ENCODE measurements at places on chromosomes 7 and 10.

DNA sequence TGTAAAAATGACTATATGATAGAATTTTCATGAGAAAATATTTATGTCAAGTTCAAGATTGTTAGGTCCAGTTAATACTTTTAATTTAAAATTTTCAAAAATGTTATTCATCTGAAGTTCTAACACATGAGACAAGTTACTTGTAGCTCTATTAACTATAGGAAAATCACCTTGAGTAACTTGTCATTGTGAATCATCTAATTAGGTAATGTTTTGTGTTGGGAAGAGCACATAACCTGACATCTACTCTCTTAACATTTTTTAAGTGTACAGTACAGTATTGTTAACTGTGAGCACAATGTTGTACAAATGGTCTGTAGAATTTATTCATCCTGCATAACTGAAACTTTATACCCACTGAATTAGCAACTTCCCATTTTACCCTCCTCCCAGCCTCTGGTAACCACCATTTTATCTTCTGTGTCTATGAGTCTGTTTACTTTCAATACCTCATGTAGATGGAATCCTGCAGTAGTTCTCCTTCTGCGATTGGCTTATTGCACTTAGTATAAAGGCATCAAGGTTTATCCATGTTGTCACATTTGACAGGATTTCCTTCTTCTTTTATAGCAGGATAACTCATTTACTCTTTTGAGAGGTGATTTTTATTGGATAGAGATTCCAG lies 54.6 kb downstream of the ARL4A start:
- DNase-seq = no peak

DNA sequence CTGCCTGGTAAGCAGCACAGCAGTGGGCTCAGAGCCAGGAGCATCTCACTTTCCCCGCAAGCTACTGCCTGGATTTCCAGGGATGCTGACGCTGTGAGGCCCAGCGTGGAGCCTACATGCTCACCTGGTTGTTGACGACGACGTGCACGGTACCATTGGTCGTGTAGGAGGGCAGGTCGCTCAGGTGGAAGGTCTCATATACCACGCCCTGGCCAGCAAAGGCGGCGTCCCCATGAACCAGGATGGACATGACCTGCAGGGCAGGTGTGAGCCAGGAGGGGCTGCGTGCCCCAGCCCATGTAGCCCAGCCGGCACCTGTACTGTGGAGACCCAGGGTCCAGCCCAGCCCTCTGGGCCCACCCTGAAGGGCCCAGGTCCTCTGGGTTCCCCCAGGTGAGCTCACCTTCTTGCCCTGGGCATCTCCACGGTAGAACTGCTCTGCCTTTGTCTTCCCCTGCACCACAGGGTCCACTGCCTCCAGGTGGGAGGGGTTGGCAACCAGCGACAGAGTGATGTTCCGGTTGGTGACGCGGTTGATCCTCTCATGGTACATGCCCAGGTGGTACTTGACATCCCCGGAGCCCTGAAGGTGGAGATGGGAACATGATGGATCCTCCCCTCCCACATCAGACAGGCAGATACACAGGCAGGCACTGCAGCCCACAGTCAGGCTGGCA lies 15.4 kb downstream of the OGDHL start:
- DNase-seq = no peak

DNA sequence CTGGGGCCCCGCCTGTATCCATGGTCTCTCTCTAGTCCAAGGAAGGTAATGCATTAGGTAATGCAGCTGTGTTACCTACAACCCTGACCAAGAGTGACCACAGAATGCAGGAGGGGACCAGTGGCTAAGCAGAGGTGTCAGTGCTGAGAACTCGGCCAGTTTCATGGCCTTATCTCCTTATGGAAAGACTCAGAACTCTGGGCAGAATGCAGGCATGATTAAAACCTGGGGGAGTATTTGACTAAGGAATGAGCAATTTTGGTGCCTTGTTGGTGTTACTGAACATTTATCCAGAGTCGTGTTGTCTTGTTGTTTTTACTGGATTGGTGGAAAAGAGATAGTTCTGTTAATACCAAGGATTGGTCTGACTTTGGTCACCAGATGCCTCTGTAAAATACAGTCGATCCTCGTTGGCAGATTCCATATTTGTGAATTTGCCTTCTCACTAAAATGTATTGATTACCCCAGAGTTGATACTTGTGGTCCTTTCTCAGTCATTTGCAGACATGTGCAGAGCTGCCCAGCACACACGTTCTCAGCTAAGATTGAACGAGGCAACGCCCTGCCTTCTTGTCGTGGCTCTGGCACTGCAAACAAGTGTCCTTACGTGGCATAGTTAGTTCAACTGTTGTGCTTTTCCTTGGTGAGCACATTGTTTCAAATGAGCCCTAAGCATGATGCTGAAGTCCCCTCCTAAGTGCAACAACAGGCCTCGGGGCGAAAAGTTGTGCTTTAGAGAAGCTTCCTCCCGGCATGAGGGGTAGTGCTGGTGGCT lies 135.7 kb upstream of the BTBD16 start:
- DNase-seq = no peak

DNA sequence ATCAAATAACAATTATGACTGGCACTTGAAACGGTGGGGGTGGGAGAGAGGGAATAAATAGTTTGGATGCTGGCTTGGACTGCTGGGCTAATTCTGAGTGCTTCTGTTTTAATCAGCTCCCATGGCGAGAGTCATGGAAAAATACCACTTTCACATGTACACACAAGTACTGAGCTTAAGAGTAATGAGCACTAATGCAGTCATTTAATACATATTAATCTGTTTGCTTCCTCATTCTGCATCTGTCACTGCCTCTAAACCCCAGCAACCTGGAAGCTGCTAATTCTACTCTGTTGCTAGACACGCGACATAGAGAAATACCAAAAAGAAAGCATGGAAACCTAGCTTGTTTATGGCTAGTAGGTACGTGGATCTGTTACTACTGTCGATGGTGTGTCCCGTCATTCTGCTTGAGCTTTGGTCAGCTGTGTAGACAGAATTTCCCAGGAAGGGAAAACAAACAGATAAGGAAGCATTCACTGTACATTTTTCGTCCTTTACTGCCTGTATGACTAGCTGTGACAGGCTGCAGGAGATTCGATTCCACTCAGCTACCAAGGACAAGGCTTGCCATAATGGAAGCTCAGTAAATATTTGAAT lies 238.8 kb downstream of the BAMBI start:
- no peak for DNase-seq

GRCh38 chr10:42743697-42744096 lies 38.9 kb upstream of the BMS1 start:
- no peak for DNase-seq

DNA sequence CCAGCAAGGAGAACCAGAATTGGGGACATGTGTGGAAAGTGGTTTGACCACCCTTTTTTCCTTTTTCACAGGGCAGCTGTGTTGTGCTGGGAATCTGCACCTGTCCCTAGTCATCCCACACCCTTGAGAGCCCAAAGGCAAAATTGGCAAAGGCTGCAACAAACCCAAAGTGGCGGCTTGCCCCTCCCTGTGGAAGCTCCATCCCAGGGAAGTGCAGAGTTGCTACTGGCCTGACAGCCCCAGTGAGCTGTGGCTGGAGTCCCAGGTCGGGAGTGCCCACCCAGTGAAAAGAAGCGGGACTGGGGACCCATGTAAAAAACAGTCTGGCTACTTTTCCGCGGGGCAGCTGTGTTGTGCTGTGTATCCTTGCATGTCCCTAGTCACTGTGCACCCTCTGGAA lies 109.1 kb upstream of the GRM3 start:
- no peak for DNase-seq

DNA sequence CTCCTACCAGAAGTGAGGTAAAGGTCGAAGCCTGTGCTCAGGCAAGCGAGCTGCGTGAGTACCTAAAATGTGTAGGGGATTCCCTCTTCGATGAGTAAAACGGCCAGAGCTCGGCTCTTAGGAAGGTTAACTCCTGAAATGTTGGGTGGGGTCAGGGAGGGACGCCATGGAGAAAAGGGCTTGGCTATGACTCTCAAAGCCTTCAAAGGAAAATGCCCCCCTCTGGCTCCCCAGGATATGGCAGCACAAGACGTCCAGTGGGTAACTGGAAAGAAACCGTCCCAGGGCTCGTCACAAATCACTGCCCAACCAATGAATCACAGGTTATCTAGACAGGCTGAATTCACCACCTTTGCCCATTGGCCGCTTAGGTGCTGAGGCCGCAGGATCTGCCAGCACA lies 58.0 kb downstream of the CALML3 start:
- no peak for DNase-seq

DNA sequence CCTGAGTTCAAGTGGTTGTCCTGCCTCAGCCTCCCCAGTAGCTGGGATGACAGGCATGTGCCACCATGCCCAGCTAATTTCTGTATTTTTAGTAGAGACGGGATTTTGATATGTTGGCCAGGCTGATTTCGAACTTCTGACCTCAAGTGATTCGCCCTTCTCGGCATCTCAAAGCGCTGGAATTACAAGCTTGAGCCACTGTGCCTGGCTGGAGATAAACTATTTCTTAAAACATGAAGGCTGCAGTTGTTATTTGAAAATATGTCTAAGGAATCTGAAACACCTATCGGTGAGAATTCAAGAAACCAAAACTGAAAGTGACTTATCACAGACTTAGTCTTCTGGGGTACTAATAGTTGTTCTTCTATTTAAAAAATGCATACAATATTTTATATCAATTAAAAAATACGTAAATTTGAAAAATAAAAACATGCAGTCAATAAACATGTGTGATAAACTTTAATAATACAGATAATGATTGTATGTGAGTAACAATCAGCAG lies 176.9 kb upstream of the PRSS58 start:
- DNase-seq = no peak

DNA sequence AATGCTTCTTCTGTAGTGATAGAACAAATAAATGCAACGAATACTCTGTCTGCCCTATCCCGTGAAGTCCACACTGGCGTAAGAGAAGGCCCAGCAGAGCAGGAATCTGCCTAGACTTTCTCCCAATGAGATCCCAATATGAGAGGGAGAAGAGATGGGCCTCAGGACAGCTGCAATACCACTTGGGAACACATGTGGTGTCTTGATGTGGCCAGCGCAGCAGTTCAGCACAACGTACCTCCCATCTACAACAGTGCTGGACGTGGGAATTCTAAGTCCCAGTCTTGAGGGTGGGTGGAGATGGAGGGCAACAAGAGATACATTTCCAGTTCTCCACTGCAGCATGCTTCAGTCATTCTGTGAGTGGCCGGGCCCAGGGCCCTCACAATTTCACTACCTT lies 45.8 kb downstream of the FIGNL1 start:
- DNase-seq = no peak

GRCh38 chr10:118045837-118046394 lies 825 bp downstream of the RAB11FIP2 start:
- DNase-seq = no peak

DNA sequence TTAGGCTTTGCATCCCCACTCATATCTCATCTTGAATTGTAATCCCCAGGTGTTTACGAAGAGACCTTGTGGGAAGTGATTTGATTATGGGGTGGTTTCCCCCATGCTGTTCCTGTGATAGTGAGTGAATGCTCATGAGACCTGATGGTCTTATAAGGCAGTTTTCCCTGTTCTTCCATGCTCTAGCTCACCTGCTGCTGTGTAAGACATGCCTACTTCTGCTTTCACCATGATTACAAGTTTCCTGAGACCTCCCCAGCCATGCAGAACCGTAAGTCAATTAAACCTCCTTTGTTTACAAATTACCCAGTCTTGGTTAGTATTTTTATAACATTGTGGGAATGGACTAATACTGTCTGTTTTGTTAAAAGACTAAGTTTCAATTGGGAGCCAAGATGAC lies 35.3 kb upstream of the ZNF92 start:
- no peak for DNase-seq

DNA sequence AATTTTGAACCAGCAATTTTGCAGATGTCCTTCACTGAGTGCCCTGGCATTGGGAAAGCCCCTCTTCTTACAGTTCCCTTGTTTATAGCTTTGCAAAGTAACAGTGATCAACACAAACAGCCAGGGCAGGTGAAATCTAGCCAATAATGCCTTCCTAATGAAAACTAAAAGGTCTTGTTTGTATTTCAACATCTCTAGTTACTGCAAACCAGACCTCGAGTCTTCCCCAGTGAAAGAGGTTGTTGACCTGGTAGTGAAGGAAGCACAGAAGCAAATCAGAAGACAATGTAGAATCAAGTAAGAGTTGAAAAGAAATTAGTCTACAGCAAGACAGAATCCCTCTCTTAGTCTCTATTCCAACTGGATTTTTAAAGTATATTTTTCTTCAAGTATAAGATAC lies 231.2 kb downstream of the SNX13 start:
- DNase-seq = no peak

- no peak for DNase-seq
Measured at GRCh38 chr10:48938281-48938680, 1.4 kb downstream of the LRRC18 start.

DNA sequence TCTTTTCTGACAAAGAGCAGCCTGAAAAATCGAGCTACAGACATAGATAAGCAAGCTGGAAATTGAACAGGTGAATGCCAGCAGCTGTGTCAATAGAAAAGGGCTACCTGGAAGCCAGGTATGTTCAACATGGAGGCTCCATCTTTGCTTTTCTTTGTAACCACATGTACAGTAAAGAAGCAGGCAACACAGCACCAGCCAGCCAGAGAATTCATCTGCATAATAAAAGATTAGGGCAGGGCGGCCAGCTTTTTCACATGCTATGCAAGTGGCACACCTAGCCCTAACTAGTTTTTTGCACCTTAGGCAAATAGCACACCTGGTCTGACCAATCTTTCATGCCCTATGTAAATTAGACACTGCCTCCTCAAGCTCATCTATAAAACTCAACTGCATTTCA lies 25.7 kb downstream of the COG5 start:
- no peak for DNase-seq

GRCh38 chr10:104304927-104305326 lies 33.3 kb downstream of the ITPRIP start:
- no peak for DNase-seq

DNA sequence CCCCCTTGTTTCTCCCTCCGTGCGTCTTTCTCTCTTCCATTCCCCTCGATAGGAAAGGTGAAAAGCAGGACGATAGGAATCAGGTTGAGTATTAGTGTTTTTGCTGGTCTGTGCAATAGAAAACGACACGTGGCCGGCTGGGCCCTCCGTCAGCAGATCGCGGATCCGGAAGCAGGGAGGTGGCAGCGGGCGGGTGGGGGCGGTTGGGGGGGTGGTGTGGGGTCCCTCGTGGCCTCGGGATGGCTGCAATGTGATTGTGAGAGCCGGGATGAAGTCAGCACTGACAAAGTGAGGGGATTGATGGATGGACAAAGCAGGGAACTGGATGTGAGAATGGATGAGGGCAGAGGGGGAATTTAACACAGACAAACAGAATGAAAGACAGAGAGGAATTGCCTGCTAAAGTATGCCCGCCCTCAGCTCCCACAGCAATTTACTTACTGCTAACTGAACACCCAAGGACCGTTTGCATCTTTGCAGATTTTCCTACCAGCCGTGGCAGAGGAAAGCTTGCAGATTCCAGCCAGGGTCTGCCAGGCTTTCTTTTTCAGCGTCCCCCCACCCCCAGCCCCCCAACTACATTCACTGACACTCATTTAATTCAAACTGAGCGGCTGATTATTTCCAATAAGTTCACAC lies 280.9 kb downstream of the LRMDA start:
- DNase-seq = no peak

- DNase-seq = no peak
Measured at GRCh38 chr10:114294549-114294948, 55.5 kb downstream of the VWA2 start.

- no peak for DNase-seq
Measured at GRCh38 chr7:43481902-43482678, 100.8 kb upstream of the STK17A start.

GRCh38 chr7:73774923-73775322 lies 4.9 kb upstream of the CLDN3 start:
- no peak for DNase-seq

GRCh38 chr7:22444181-22444971 lies 55.6 kb downstream of the STEAP1B start:
- DNase-seq = peak; percentile 55

Measured in left kidney (tissue), 8 donors.